ENCODE measurements at places on chromosomes 2 and 18.

DNA sequence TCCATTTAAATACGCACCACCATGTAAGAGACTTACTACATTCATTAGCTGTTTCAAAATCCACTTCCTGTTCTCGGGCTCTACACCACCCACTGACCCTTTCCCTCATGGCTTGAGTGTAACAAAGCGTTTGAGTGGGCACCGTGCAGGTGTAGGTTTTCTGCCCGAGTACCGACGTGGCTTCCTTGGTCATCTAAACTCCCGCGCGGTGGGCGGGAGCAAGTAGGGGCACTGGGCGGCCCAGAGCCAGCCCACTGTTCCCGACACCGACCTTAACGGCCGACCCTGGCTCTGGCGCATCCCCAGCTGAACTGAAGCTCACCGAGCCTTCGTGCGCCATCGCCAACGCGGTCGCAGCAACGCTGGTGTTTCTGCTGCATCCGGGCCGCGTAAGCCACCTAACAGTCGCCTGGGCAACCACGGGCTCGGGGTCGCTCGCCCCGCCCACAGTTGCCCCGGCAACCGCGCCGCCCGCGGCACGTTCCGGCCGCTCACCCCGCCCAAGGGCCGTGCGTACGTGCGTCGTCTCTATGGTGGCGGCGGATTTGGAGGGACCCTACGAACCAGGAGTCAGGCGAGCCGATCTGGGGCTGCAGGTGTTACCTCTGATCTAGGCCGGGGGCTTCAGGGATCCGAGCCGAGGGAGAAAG lies at the start of the genes C2orf81 and WDR54:
TSS of gene C2orf81 (minus strand) at position 399 of the 650 bp plus-strand sequence. CDS start at position 340, 59 bp downstream.
TSS of gene WDR54 (plus strand) at position 510 of the 650 bp plus-strand sequence. CDS start 424 bp downstream, outside the sequence.
- peak; percentile 85 for DNase-seq

GRCh38 chr2:152694161-152694661 lies 23.1 kb downstream of the PRPF40A start:
- no peak for DNase-seq

DNA sequence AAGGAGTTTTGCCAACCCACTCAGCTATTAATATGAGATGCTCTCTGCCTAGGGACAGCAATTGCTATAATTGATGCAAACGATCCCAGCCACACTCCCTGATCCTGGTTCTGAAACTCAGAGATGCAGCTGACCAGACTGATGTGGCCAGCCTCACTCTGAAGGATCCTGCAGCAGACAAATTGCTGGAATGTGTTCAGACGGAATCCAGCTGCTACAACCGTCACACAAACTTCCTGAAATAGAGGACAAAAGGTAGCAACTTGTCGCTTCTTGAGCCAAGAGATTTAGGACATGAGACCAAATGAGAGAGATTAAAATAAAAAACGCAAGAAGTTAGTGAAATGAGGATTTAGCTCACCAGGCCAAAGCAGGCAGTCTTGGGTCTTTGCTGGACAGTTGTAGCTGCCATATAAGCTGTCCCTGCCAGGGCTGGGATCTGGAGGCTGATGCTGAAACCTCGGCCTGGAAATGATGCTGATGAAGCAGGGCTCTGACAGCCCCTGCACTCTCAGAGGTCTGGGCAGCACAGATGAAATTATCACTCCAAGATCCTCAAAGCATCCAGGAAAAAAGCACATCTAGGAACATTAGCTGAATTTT lies 8.3 kb upstream of the YWHAQ start:
- no peak for DNase-seq

- no peak for DNase-seq
Measured at GRCh38 chr2:55951533-55951932, 28.0 kb upstream of the EFEMP1 start.

GRCh38 chr18:69035756-69036155 lies 237.9 kb downstream of the CCDC102B start:
- DNase-seq: no peak

DNA sequence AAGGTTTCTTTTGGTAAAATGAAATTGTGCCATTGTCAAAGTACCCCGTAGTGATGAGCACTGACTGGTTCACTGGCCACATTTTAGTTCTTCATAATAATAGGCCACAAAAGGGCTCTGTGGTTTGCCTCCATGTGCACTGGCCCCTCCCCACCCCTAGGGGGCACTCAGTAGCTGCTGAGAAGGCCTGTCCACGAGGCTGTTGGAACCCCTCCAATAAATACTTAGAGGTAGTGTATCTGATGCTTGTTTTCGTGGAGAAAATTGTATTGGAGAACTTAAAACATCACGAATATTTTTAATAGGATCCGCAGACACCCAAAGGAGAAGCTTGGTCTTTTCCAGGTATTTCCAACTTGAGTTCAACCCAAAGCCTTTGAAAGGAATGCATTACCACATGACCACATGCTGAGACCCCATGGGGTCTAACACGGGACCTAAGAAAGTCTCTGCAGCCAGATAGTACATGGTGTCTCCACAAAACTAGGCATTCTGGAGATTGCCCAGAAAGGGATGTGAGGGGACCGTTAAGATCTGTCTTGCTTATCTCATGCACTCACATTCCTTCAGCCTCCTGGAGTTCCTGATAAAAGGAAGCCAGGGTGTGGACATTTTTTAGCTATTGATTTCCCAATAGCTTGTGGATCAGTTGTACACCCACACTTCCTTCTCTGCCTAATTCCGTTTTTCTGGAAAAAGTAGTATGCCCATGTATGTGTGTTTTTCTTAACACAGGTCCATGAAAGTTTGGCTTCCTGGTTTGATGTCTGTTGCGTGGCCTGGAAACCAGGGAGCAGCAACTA lies 28.5 kb upstream of the NOSTRIN start:
- no peak for DNase-seq

All from T follicular helper cell (primary cell).